NCI-H1436 (cell line): ENCODE measurements at places on chromosomes 3 and 15.

GRCh38 chr3:170441412-170441811, 22.7 kb downstream of the CLDN11 start:
- no peak for DNase-seq

GRCh38 chr3:153633407-153633806, 471.4 kb downstream of the RAP2B start:
- DNase-seq, result no peak

DNA sequence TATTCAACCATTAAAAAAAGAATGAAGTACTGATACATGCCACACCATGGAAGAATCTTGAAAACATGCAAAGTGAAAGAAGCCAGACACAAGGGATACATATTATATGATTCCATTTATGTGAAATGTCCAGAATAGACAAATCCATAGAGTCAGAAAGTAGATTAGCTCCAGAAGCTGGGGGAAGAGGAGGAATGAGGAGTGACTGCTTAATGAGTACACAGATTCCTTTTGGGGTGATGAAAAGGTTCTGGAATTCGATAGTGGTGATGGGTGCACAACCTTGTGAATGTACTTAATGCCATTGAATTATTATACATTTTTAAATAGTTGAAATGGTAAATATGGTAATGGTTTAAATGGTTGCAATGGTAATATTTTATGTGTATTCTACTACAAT, 90.6 kb upstream of the SPATA12 start:
- no peak for DNase-seq

- no peak for DNase-seq
These were observed 139.1 kb downstream of the ZBTB20 start for GRCh38 chr3:115007966-115008365.

GRCh38 chr3:134697830-134698689, 47.2 kb upstream of the KY start:
- no peak for DNase-seq

DNA sequence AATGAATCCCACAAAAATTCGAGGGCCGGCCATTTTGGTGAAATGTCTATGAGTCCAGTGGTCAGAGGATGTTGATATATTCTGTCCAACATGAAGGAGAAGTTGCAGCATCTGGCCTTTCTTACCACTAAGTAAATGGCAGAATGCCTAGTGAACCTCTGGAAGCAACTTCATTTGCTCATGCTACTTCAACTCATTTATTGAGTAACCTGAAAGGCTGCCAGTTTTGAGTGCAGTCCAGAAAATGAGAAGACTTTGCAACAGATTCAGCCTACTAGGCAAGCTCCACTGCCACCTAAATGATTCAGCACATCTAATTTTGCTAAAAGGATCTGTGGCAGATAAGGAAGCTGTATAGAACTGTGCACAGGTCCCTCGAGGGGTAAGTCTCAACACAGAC, 265.0 kb downstream of the OPA1 start:
- no peak for DNase-seq

DNA sequence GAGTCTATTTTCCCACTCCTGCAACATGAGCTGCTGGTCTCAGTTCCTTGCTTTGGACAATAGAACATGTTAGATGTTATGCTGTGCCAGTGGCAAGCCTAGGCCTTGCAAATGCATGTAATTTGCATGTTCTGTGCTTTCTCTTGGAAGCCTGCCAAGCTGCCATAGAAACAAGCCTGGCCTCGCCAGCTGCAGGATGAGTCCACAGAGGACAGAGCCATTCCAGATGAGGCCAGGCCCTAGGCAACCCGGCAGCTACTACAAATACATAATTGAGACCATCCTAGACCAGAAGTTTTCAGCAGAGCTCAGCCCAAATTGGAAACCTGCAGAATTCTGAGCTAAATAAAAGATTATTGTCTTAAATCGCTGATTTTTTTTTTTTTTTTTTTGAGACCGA, 39.6 kb downstream of the TRIM69 start:
- peak; percentile 59 for DNase-seq

DNA sequence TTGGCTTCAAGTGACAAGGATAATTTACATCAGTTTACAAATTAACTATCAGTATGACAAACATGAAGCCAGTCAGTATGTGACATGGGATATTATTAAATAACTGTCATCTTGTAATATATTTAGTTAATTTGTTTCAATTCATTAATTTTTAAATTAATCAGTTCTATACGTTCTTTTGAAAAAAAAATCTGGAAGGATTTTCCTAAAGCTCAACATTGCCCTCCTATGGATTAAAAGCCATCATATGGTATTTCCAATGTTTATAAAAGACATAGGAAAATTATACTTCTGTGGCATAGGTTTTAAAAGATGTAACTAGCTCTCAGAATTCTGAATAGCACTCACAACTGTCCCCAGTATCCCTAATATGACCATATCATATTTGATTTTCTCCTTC, 134.4 kb downstream of the PLOD2 start:
- no peak for DNase-seq

DNA sequence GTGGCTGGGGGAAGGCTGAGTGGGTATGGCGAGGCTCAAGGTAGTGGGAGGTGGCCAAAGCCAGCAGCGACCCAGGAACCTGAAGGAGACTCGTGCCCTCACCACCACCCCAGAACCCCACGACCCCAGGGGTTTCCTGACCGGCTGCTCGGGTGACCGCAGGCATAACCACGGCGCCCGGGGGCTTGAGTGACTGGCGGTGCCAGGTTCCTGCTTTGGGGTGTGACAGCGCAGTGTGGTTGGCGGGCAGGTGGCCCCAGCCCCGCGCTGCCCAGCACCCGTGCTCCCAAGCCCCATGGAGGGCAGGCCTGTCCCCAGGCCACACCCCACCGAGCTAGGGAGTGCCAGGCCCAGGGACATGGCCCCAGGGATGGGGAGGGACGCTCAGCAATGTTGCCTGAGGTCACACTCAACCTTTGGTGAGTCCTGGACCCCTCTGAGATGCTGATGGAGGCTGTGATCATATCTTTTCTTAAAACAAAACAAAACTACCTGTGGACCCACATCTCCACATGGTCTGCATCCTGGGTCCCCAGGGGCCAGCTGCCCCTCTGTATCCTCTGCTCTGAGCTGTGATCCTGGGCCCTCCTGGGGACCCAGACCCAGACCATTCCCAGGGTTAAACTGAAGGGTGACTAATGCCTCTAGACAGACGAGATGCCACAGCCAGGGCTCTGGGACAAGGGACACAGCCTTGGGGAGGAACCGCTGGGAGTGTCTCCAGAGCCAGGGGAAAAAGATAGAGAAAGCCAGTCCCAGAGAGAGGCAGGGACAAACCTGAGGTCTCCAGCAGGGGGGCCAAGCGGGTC, 13.0 kb downstream of the DNAJB8 start:
- DNase-seq, result no peak

- no peak for DNase-seq
These were observed 208.4 kb upstream of the KBTBD8 start for GRCh38 chr3:66789580-66790237.

- no peak for DNase-seq
These were observed 34.6 kb upstream of the DUSP7 start for GRCh38 chr3:52090933-52091468.

DNA sequence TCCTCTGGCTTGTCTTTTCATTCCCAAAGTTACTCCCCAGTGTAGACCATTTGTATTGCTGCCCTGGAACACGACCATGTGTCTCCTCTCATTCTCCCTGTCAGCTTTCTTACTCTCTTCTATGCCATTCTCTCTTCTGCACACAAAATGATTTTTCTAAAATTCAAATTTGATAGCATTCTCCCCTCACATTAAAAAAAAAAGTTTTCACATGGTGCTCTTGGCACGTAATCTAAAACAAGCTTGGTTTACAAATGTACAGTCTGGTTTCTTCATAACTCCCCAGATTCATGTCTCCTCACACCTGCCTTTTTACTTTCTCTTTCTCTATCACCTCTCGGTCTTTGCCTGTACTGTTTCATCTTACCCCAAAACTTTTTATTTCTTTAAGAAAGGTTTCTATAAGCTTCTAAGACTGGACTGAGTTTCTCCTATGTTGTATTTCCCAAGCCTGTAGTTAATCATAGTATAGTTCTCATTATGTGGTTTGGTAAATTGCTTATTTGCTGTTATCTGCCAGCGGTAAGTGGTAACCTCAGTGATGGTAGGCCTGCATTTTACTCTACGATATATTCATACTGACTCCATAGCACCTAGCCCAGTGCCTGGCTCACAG, 31.2 kb downstream of the BCHE start:
- DNase-seq, result no peak
